Naive B cell (primary cell): ENCODE measurements at places on chromosomes 4 and X. TPM values are rescaled to one million over a fixed set of nuclear protein-coding genes. Genes with fewer than 3 reads are reported as not detected.

- DNase-seq = no peak
These were observed 314.9 kb upstream of the TRAM1L1 start for GRCh38 chr4:117400039-117400835.

GRCh38 chr4:168265327-168265726 is 53.2 kb downstream of the DDX60 start:
- DNase-seq = no peak

- no peak for DNase-seq
These were observed 298.1 kb upstream of the SLC7A11 start for GRCh38 chr4:138540056-138540800.

DNA sequence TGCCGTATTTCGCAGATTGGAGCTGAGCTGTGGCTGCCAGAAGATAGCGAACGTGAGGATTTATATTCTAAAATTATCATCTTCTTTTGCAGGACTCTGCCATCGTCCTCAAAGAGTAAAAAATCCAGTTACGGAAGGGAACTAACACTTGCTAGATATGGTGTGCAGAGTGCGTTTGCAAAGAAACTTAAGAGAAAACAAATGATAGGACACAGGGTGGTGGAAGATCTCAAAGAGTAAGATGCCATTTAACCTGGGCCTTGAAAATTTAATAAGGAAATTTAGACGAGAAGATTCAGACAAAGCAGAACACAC is 566 bp downstream of the LARP7 start:
- DNase-seq = no peak

- no peak for DNase-seq
These were observed 43.5 kb upstream of the PDE5A start for GRCh38 chr4:119672086-119672485.

DNA sequence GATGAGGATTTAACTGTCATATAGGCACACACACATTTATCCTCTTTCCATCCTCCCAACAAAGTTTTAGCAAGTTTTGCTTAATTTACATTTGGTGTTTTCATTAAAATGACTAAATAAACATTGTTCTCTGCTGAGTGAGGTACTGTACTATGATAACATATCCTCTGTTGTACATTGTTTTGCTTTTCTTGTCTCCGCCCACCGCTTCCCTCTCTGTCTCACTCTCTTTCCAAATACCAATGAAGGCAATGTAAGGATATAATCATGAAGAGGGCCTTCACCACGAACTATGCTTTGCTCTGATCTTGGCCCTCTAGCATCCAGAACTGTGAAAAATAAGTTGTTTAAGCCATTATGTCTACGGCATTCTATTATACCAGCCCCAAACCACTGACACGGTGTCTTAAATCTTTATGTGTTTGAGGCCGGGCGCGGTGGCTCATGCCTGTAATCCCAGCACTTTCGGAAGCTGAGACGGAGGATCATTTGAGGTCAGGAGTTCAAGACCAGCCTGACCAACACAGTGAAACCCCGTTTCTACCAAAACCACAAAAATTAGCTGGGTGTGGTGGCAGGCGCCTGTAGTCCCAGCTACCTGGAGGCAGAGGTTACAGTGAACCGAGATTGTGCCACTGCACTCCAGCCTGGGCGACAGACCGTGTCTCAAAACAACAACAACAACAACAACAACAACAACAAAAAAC is 65.3 kb downstream of the HPRT1 start:
- DNase-seq = no peak

- DNase-seq = no peak
These were observed 371.0 kb downstream of the BCOR start for GRCh38 chrX:39726771-39727170.

- DNase-seq = no peak
These were observed 20.3 kb downstream of the RGS12 start for GRCh38 chr4:3313139-3313538.

DNA sequence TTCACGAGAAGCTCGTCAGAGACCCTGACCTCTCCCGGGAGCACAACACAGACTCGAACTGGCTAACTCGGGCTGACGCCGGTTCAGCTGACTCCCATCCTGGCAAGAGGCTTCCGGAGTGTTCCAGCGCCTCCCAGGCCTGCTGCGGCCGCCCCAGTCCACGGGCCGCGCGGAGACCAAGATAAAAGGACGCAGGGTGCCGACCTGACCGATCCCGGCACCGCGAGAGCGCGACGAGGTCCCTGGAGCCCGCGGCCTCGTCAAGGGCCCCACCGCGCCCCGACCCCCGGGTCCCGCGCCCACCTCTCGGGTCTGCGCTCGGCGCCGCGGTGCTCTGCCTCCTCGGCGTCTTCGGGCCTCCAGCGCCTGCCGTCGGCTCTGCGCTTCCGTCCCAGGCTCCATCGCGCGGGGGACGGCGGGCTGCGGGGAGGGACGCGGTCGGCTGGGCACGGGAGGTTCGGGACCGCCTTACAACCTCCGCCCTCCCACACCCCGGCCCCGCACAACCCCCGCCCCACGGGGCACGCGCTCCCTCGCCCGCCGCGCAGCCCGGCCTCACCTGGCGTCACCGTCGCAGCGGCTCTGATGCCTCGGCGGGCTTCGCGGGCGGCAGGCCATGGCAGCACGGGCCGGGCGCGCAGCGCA is 426 bp downstream of the SLBP start:
- DNase-seq = peak; percentile 19

DNA sequence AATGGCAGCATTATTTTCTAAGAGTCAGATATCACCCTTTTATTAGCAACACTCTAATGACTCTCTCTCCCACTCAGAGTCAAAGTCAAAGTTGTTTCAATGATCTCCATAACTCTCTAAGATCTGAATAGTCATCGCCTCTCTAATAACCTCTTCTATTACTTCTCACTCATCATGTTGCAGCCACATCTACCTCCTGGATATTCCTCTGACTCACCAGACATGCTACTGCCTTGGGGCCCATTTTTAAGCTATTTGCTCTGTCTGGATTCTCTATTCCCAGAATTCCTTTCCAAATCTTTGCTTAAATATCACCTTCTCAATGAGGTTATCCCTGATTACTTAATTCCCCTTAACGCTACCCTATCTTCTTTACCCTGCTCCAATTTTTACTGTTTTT is 391.8 kb upstream of the MAGEB16 start:
- DNase-seq = no peak

- no peak for DNase-seq
These were observed 35.5 kb upstream of the GPC3 start for GRCh38 chrX:134020910-134021309.

DNA sequence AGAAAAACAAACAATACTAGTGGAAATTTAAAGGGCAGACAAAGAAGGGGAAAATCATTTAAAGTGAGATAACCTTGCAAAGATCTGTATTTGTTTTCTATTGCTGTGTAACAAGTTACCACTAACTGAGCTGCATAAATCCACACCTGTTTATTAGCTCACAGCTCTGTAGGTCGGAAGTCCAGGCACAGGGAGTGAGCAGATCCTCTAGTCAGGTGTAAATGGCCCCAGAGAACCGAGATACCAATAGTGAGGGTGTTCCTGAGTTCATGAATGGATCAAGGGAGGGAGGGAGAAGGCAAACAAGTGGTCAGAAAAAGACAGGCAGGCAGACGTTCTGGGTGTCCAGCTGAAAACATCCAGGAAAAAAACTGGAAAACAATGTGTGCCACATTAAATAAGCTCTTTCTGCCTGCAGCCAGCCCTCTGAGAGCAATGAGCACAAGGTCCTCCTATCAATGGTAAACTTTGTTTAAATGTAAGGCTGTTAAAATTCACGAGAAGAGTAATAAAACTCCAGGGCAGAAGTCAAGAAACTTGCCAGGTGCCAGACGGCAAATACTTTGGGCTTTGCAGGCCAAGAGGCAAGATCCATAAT is 25.0 kb downstream of the ADGRA3 start:
- DNase-seq = no peak

GRCh38 chr4:17218786-17219185 is 293.1 kb downstream of the QDPR start:
- DNase-seq = no peak

DNA sequence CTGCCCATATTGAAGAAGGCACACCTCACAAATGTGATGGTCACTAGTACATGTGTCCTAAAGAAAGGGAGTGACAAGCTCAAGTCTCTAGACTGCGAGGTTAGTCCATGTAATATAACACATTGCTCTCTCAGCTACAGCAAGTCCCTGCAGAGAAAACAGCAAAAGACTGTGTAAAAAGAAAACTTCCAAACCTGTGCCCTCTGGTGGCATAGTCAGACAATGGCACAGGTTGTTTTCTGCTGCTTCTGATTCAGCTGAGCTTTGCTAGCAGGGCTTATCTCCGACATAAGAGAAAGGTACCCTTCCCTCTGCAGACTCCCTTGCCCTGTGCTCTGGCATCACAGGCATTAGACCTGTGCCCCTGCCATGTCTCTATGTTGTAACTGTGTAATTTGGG is 1.4 kb upstream of the SERPINA7 start:
- no peak for DNase-seq

- no peak for DNase-seq
These were observed 280.3 kb downstream of the PDHA2 start for GRCh38 chr4:96120206-96120605.

GRCh38 chrX:82676386-82676785 is 831.7 kb upstream of the POU3F4 start:
- no peak for DNase-seq

DNA sequence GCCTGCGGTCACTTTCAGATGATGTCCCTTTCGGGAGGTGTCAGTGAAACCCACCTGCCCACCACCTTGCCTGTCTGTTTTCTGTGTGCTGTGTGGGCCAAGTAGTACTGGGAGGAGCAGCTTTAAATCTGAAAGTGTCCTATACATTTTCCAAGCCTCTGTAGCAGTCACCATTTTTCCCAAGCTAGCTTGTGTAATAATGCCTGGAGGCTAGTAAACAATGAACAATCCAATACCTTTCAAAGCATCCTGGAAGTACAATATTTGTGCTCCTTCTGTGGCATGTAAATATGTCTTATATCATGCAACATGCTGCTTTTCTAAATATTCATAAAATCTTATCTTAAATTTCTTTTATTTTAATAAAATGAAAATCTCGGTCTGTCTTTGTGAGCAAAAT is 111.6 kb upstream of the C1GALT1C1 start:
- no peak for DNase-seq

DNA sequence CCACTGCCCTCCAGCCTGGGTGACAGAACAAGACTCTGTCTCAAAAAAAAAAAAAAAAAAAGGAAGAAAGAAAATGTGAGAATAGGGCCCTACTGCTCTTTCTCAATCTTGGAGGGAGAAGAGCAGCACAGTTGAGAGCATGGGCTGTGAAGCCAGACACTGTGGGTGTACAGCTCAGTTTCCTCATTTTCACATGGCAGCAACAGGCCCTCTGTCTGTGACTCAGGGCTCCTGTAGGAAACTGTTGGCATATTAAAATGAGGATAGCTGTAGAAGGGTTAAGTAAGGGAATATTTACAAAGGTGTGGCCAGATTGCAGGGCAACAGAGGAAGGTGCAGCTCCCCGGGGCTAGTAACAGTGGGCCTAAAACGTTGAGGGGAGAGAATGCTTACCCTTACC is 3.4 kb downstream of the AKAP14 start:
- no peak for DNase-seq

DNA sequence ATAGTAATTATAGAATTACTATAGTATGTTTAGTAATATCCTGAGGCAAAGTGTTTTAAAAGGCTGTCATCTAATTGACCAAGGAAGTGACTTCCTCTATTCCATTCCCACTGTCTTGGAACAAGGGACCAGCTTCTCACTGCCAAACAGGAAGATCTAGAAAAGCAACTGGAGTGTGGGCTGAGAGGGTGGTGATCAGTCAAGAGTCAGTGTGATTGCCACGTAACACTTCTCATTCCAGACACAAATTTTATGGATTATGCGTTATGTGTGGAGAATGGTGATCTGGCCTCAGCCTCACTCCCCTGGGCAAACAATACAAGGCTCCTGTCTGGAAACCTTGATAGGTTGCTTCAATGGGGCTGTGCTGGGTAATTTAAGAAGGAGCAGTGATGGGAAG is 60.0 kb downstream of the RRAGB start:
- DNase-seq = no peak

DNA sequence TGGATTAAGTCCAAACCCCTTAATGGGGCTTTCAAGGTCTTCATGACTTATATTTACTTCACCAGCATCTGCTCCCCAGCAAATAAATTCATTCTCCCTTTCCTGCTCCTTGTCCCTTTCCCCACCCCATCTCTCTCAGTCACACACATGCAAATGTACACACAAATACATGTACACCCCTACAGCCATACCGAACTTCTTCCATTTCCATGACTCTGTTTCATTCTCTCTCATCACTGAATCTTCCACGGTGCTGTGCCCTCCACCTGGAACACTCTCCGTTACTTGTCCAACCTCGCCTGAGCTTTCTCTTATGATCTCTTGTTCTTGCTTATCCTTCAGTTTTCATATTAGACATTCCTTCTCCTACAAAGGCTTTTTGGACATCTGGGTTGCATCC is 22.0 kb upstream of the RPA4 start:
- no peak for DNase-seq

DNA sequence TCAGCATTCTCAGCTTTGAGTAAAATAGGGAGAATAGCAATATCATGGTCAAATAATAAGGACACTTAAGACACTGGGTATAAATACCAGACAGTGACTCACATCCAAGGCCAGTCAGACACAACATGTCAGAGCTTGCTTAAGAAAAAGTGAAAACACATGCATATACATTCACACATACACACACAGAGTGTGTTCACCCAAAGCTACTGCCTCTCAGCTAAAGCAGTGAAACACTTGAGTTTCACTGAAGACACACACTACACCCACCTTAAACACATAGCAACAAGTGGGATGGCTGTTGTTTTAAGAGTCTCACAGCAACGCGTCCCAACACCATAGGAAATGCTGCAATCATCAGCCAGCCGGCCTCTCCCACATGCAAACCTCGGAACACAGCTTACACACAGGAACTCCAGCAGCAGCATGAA is 14.4 kb downstream of the SHROOM4 start:
- DNase-seq = no peak

GRCh38 chrX:71217298-71217697 is 5.7 kb upstream of the GJB1 start:
- no peak for DNase-seq

GRCh38 chrX:153474718-153475117 is 4.3 kb upstream of the HAUS7 start:
- DNase-seq = peak; percentile 33

- no peak for DNase-seq
These were observed 117.2 kb downstream of the GASK1B start for GRCh38 chr4:158055668-158056067.

ARMCX1 gene
- not detected for polyA plus RNA-seq

LAS1L gene
- 51.9 TPM for polyA plus RNA-seq

CT45A3 gene
- polyA plus RNA-seq = not detected

PPEF2 gene
- not detected for polyA plus RNA-seq

CPZ gene
- not detected for polyA plus RNA-seq

MAGEA2 gene
- not detected for polyA plus RNA-seq

NAP1L3 gene
- polyA plus RNA-seq = 0.58 TPM

BMP3 gene
- 0.86 TPM for polyA plus RNA-seq

GAGE12E gene
- polyA plus RNA-seq = not detected

TRMT44 gene
- polyA plus RNA-seq = 12.8 TPM

SYTL5 gene
- polyA plus RNA-seq = not detected

TLR10 gene
- 162 TPM for polyA plus RNA-seq

CORIN gene
- not detected for polyA plus RNA-seq

SYTL4 gene
- polyA plus RNA-seq = not detected

DGKK gene
- polyA plus RNA-seq = not detected
